ENCODE measurements at places on chromosomes 7 and 10.
A peak's percentile ranks its signal among the peaks of the same experiment; 100 is the strongest.

GRCh38 chr7:2008936-2009540, 223.7 kb downstream of the MAD1L1 start:
- DNase-seq, result no peak

- no peak for DNase-seq
These were observed 8.4 kb upstream of the TRDMT1 start for GRCh38 chr10:17209881-17210280.

GRCh38 chr10:18620856-18621255, 30.5 kb downstream of the NSUN6 start:
- no peak for DNase-seq

- no peak for DNase-seq
These were observed 56.0 kb upstream of the ST8SIA6 start for GRCh38 chr10:17510242-17510908.

GRCh38 chr7:880450-880849, 4.1 kb downstream of the GET4 start:
- DNase-seq, result no peak

- no peak for DNase-seq
These were observed 88.9 kb downstream of the RAPGEF5 start for GRCh38 chr7:22267930-22268615.

- no peak for DNase-seq
These were observed 80.3 kb upstream of the SCIN start for GRCh38 chr7:12490107-12490688.

GRCh38 chr10:92839191-92840085, 8.9 kb upstream of the EXOC6 start:
- peak; percentile 74 for DNase-seq

- DNase-seq, result no peak
These were observed 21.4 kb upstream of the SHH start for GRCh38 chr7:155833651-155834050.

DNA sequence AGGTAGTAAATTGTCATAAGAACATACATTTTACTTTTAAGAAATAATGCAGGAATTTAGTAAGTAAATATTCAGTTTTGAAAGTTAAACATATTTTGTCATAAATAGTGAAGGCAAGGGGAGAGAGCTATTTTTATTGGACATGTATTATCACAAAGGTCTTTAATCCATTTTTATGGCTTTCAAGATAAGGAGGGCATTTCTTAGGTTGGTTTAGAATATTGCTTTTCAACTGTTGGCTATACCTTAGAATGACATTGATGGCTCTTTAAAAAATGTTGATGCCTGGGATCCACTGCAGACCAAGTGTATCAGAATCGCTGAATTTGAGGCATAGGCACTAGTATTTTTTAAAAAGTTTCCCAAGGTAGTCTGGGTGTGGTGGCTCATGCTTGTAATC, 34.0 kb downstream of the ADAM22 start:
- no peak for DNase-seq

DNA sequence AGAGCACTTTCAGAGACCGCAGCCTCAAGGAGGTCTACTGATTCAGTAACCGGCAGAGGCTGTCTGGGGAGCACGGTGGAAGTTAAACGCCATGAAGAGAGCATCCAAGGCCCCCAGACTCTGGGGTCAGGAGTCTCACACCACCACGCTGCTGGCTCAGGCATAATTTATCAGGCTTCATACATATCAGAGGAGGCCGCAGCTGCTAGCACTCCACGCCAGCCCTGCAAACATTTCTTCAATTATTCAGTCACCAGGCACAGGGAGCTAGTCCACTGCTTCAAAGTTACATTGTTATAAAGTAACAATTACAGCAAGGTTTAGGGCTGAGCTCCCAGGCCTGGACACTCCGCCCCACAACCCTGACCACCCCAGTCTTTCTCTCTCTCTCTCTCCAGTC, 97.8 kb downstream of the PAXIP1 start:
- no peak for DNase-seq

DNA sequence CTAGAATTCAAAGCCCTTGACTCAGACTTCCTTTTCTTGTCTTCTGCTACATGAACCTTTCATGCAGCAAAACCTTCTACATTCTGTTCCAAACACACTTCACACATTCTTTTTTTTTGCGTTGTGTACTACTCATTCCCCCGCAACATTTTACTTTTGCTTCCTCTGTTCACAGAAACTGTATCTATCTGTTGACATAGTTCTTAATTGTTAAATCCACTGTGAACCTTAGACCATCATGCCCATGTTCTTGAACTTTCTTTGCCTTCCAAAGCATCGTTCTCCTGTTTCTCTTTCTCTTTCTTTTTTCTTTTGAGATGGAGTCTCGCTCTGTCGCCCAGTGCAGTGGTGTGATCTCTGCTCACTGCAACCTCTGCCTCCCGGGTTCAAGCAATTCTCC, 14.2 kb downstream of the CCSER2 start:
- DNase-seq, result no peak

DNA sequence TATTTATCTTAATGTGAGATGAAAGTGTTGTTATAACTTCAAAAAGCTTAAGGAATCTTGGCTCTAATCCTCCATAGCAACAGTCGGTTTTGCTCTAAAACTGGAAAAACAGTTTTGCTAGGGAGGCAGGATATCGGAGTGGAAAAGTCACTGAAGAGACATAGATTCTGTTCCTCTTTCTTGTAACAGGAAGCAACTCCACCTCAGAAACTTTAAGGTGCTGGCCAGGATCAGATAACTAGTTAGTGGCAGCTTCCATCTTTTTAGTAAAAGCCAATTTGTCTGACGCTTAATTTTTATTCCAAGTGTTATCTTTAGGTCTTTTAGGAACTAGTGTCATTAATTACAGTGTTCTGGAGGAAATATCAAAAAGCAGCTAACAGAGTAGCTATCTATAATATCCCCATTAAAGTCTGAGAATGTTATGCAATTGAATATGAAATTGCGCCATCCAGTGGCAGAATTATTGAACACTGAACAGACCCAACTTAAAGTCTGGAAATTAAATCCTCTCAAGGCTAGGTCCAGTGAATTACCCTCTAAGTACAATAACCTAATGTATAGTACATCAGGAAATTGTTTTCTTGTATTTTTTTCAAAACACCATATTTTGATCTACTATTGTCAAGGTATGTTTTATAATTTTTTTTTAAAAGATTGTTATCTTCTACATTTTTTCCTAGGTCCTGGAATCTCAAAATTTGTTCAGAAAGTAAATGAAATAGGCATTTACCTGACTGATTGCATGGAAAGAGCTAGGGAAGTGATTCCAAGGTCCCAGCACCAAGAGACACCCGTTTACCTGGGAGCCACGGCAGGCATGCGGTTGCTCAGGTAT, 65.9 kb upstream of the CC2D2B start:
- peak; percentile 41 for DNase-seq

GRCh38 chr10:114303556-114303955, 64.5 kb downstream of the VWA2 start:
- no peak for DNase-seq

DNA sequence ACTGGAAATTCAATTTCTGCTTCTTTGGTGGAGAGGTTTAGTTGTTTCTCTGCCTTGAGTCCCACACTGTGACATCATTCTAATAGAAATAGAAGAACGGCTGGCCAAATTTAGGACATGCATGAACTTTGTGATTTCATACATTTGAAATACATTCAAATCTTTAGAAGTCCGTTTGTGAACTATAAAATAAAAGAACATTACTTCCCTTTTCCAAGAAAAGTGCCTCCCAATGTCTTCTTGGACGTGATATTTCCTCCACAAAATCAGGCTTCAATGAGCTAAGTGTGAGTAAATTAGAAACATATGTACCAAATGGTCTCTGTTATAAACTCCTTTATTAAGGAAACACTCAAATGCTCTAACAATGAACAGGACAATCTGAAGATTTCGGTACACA, 314.5 kb upstream of the AKR1E2 start:
- DNase-seq, result no peak

DNA sequence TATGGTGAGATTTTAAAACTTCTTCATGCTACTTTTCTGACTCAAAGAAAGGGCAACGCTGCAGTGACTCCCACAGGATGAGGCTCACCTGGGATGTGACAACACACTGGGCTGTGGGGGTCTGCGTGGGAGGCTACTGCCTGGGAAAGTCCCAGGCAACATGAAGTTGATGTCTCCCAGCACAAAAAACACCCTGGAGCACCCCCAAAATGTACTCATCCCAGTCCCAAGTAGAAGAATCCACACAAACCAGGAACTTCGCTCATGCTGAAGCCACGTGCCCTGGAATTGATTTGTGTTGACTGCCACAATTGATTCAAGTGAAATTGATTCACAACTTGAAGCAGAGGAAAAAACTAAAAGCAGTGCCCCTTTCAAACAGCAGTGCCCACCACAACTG, 24.9 kb upstream of the PTPRN2 start:
- no peak for DNase-seq

GRCh38 chr7:42400961-42401360, 164.0 kb upstream of the GLI3 start:
- DNase-seq, result no peak

GRCh38 chr10:80144067-80144695, 11.7 kb downstream of the PLAC9 start:
- DNase-seq, result peak; percentile 40

DNA sequence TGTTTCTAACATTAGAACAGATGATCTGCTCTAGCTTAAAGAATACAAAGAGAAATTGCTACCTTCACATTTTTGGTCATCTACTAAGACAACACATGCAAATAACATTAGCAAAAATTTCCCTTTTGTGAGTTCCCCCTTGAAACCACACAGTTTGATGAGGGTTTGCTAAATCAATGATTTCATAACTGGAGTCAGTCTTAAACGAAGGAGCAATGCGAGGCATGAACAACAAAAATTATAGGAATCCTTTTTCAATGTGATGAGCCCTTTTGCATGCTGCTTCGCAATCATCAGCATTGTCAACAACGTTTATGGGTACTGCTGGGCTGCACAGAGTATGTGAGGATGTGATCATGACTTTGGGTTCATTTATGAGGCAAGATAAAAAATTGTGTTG, 286.4 kb downstream of the C7orf25 start:
- DNase-seq, result no peak

DNA sequence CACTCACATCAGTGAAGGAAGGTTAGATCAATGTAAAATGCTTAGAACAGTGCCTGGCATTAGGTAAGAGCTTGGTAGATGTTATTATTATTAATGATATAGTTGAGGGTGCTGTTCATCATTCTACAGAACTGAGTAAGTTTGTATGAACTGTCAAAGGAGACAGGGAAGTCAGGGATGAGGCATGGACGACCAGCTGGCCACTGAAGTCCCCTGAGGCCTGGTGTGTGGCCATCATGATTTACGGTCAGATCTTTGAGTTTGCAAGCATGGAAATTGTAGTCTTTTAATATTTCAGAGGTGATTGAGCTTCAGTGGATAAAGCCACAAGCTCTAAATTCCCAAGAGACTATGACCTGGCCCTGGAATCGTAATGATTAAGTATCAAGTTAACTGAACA, 6.9 kb downstream of the ARMC3 start:
- DNase-seq, result no peak

GRCh38 chr10:131641898-131642297, 258.9 kb upstream of the PPP2R2D start:
- no peak for DNase-seq

DNA sequence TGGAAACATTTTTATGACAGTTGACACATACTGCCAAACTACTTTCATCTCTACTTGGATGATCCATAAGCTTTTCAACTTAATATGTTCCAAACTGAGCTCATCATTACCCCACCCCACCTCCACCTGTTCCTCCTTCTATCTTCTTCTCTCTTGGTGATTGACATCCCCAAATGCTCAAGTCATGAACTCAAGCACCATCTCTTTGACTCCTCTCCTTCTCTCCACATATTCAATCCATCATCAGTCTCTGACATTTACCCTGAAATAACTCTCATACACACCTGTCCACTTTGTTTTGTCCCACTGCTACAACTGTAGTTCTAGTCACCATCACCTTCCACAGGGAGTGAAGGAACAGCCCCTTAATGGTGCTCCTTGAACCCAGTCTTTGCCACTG, 43.3 kb downstream of the SGCE start:
- no peak for DNase-seq

- no peak for DNase-seq
These were observed 41.5 kb upstream of the ST7 start for GRCh38 chr7:116911801-116912200.

- no peak for DNase-seq
These were observed 205.3 kb upstream of the ZNF32 start for GRCh38 chr10:43854007-43854406.

DNA sequence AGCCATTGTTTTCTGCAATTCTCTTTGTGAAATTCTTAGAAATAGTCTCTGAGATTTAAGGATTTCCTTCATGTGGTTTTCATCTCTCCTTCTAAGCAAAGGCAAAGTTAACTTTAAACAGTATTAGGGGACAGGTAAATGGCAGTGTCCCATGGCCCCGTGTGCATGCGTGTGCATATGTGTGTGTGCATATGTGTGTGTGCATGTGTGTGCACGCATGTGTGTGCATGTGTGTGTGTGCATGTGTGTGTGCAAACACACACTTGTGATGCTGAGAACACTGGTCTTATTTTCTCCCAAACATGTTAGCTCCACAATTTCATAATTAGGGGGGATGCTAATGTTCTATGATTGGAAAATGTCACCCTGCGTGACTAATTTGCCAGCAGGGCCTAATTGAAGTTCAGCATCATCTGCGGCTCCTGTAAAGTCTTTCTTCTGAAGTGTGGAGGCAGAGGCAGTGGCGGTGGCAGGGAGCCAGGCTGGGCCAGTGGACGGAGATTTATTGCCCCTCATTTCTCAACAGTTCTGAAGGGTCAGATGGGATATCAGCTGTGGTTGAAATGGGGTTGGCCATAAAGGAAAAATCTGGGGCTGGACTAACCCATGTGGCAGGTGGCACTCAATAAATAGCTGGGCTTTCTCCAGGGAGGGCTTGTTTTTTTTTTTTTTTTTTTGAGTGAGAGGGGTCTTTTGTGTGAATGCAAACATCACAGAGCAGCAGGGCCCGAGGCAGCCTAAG, 289.3 kb upstream of the PODXL start:
- DNase-seq, result no peak

GRCh38 chr7:155584763-155585531, 38.6 kb upstream of the CNPY1 start:
- no peak for DNase-seq

DNA sequence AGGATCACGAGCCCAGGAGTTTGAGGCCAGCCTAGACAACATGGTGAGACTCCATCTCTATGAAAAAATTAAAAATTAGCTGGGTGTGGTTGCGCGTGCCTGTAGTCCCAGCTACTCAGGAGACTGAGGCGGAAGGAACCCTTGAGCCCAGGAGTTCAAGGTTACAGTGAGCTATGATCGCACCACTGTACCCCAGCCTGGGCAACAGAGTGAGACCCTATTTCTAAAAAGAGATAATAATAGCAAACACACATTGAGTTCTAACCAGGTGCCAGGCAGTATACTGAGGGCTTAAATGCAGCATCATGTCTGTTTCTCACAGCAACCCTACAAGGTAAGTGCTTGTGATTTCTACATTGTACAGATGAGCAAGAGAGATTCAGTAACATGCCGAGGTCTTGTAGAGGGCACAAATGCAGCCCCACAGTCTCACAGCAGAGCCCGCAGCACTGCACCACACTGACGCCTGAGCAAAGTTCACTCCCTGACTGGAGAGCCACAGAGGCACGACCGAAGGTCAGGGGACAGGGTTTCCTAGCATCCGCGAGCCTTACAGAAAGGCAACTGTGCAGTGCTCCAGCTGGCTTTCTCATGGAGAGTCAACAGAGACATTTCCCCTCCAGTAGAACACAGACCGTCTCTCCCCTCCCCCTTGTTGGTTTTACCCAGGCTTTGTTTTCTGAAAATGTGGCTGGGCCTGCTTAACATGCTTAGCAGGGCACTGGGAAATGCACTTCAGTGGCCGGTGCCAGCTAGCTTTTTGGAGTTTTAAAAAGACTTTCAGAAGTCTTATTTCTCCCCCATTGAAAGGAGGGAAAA, 36.5 kb downstream of the PDSS1 start:
- no peak for DNase-seq

GRCh38 chr10:104031631-104032030, 54.0 kb downstream of the COL17A1 start:
- DNase-seq, result no peak

Data from activated CD4-positive, alpha-beta T cell treated with anti-CD3 and anti-CD28 coated beads, Interleukin-2, amount 50 U/mL, for 48 hours (primary cell).